Eye (tissue), 1 donor: ENCODE measurements at places on chromosomes 7 and 10.

GRCh38 chr7:20532890-20533289 is 82.6 kb upstream of the ABCB5 start:
- DNase-seq, result no peak

DNA sequence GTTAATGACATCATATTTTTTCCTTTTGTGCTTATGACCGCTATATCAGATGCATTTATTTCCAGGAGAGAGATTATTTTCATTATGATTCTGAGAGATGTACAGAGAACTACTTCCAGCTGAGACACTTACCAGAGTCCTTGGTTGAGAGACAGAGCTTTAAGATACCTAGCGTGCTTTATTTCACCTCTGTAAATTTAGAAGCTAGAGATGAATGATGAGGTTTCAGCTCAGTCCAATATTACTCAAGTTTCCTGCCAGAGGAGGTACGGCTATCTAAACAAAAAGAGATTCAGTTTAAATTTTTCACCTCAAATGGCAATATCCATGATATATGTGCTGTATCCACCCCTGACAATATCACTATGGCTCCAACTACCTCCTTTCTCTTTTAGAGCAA is 182.6 kb upstream of the FAM3C start:
- DNase-seq, result no peak

- no peak for DNase-seq
Observed at GRCh38 chr7:51234609-51235308, 81.8 kb downstream of the COBL start.

DNA sequence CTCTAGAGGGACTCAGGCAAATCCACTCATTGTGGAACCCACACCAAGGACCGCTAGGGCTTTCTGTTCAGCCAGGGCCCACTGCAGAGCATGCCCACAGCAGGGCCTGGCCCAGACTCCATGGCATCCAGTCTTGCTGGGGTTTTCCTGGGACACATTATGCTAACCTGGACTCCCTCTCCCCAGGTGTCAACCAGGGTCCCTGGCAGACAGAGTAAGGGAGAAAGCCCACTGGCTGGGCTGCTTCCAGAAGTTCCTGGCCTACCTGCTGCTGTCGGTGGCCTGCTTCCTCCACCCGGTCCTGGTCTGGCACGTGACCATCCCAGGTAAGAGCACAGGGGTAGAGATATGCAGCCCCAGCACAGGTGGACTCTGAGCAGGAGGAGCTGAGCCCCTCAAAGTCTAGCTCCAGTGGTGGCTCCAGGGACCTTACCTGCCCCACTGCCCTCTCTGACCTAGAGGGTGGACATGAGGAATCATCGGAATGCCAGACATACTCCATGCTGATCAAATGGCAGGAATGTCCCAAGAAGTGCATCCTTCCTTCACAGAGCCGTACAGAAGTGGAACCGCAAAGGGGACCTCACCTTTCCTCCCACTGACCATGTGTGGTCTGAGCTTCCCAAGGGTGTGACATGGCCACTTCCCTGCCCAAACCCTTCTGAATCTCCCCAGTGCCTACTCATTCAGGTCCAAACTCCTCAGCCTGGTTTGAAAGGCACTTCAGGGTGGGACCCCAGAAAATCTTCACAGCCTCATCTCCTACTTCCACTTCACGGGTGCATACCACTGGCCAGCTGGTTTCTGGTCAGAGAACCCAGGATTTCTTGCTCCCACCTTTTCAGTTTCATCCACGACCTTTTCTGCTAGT is 22.5 kb downstream of the TMEM72 start:
- no peak for DNase-seq

GRCh38 chr10:15715619-15716227 is 4.0 kb downstream of the ITGA8 start:
- no peak for DNase-seq
